RCC 7860 (cell line): ENCODE measurements at places on chromosomes 3 and 15.
A peak's percentile ranks its signal among the peaks of the same experiment; 100 is the strongest.

GRCh38 chr15:66862940-66863335 is 160.9 kb downstream of the SMAD6 start:
- peak; percentile 65 for DNase-seq

DNA sequence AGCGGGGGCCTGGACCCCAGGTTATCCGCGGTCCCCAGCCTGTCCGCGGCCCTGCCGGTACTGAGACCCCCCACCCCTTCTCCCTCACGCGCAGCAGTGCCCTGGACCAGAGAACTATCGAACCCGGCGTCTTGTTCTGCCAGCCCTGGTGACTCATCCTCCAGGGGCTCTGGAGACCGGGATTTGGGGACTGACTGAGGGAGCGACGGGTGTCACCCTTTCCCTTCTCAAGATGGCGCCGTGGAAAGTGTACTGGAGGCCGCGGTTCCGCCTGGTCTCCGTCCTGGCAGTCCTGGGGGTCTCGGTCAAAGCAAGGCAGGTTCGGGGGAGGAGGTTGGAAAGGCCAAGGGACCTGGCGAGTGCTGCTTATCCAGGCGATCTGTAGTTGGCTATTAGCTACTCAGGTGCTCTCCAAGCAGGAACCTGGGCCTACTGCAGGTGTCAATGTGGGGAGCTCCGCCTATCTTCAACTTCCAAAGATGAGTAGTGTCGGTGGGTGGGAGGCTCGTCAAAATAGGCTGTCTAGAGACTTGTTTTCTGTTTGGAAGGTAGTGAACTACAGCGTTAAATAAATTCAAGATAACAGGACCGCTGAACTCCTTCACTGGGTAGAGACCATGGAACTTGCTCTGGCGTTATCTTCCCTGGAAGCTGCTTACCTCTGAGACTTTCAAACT is 790 bp downstream of the RAB5A start:
- no peak for DNase-seq

GRCh38 chr3:31714495-31715280 is 182.0 kb downstream of the STT3B start:
- no peak for DNase-seq

DNA sequence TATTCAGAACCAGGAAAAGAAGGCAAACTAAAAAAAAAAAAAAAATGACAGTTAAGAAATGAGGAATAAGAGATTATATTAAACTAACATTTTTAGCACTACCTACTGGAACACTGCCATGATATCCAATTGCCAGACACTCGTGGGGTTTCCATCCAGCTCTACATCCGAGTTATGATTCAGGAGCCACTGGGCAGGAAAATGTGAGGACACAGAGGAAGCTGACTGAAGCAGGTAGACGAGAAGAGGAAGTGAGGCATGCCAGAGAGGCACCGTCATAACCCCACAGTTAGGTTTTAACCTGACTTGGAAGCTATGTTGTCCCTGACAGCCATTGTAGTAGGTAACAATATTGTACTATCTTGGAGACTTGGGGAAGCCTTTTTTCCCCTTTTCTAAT is 495.0 kb downstream of the NLGN1 start:
- peak; percentile 93 for DNase-seq

- DNase-seq: no peak
Measured at GRCh38 chr15:94031072-94031471, 200.3 kb upstream of the MCTP2 start.
